ENCODE measurements at places on chromosomes 12 and 14. TPM values are rescaled to one million over a fixed set of nuclear protein-coding genes. Genes with fewer than 3 reads are reported as not detected.

GRCh38 chr12:88044035-88044434, 14.8 kb upstream of the C12orf50 start:
- H3K36me3 ChIP-seq, result peaks cover 2% of the 10 kb centered on the region
- H3K27me3 ChIP-seq, result no peaks in the 10 kb centered on the region
- no peak overlapping the region for H3K4me3 ChIP-seq

GRCh38 chr14:104690861-104691455, 1.5 kb downstream of the INF2 start:
- no peak for DNase-seq
- no peaks in the 10 kb centered on the region for H3K36me3 ChIP-seq
- peaks cover 43% of the 10 kb centered on the region for H3K4me1 ChIP-seq
- no peaks in the 10 kb centered on the region for H3K27me3 ChIP-seq
- H3K27ac ChIP-seq, result peak overlapping the region; percentile 86

- no peaks in the 10 kb centered on the region for H3K36me3 ChIP-seq
- no peak overlapping the region for H3K4me3 ChIP-seq
- no peak overlapping the region for H3K27ac ChIP-seq
- no peak for DNase-seq
- H3K27me3 ChIP-seq, result no peaks in the 10 kb centered on the region
These were observed 226.0 kb downstream of the DACT1 start for GRCh38 chr14:58863661-58864345.

DNA sequence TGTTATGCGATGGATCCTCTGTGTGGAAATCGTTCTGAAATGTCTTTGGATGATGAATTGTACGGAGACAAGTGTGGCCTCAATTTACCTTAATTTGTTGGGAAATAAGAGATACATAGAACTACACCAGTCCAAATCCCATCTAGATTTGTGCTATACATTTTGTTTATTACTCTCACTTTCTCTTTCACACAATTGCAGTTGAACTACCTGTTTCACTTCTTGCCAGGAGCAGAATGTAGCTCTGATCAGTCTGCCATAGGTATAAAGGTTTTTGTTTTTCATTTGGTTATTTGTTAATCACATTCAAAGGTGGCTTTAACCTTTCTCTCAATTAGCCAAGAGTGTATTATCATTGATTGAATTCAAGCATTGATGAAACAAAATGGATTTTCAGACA, 268.2 kb downstream of the SNAPC1 start:
- no peaks in the 10 kb centered on the region for H3K4me1 ChIP-seq
- DNase-seq, result no peak
- no peaks in the 10 kb centered on the region for H3K36me3 ChIP-seq
- H3K4me3 ChIP-seq, result no peak overlapping the region

DNA sequence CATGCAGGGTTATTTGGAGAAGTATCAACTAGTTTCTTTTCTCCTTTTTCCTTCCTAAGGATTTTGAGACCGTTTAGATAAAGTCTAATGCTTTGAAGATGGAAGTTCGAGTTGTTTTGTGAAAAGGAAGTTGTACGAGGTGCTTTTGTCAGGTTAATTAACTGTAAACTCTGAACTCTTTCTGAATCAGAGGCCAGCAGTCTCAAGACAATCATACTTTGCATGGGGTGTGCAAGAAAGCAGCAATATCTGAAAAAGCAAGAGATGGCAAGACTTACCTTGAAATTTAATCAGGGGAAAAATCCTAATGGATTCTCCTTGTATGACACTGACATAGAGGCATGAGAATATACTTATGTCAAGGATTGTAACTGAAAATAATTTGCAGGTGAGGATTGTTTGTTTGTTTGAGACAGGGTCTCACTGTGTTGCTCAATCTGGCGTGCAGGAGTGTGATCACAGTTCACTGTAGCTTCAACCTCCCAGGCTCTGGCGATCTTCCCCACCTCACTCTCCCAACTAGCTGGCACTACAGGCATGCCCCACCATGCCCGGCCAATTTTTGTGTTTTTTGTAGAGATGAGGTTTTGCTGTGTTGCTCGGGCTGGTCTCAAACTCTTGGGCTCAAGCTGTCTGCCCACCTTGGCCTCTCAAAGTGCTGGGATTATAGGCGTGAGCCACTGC, 170.2 kb upstream of the HMGA2 start:
- no peak overlapping the region for H3K4me3 ChIP-seq
- no peaks in the 10 kb centered on the region for H3K27me3 ChIP-seq
- no peaks in the 10 kb centered on the region for H3K36me3 ChIP-seq
- no peak for DNase-seq
- H3K4me1 ChIP-seq, result no peaks in the 10 kb centered on the region

DNA sequence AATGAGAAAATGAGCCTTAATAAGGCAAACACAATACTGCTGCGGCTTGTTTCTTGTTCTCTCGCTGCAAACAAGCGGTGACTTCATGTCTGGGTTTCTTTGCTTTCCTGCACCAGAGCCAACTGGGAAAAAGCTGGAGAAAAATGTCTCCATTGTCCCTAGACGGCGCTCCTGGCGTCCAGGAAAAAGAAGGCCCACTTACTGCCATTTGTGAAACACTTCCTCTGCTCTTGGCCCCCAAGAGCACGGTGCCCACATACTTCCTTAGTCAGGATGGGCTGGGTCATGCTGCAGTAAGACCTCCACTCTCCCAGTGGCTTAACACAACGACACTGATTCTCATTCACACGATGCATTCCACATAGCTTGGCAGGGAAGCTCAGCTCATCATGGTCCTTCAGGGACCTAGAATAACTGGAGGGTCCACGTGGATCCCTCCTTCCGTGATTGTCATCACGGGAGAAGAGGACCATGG, 86.0 kb upstream of the BCL11B start:
- DNase-seq, result no peak
- no peaks in the 10 kb centered on the region for H3K36me3 ChIP-seq
- H3K4me1 ChIP-seq, result no peaks in the 10 kb centered on the region
- no peak overlapping the region for H3K4me3 ChIP-seq
- H3K27me3 ChIP-seq, result no peaks in the 10 kb centered on the region
- no peak overlapping the region for H3K27ac ChIP-seq

- H3K36me3 ChIP-seq, result peaks cover 2% of the 10 kb centered on the region
- H3K4me3 ChIP-seq, result no peak overlapping the region
- H3K4me1 ChIP-seq, result peaks cover 16% of the 10 kb centered on the region
- no peak overlapping the region for H3K27ac ChIP-seq
- DNase-seq, result no peak
These were observed 10.1 kb upstream of the TC2N start for GRCh38 chr14:91877376-91877915.

- H3K27ac ChIP-seq, result peak overlapping the region; percentile 92
- H3K27me3 ChIP-seq, result no peaks in the 10 kb centered on the region
- H3K36me3 ChIP-seq, result peaks cover 2% of the 10 kb centered on the region
These were observed 661 bp upstream of the OGFOD2 start for GRCh38 chr12:122974274-122974891.

DNA sequence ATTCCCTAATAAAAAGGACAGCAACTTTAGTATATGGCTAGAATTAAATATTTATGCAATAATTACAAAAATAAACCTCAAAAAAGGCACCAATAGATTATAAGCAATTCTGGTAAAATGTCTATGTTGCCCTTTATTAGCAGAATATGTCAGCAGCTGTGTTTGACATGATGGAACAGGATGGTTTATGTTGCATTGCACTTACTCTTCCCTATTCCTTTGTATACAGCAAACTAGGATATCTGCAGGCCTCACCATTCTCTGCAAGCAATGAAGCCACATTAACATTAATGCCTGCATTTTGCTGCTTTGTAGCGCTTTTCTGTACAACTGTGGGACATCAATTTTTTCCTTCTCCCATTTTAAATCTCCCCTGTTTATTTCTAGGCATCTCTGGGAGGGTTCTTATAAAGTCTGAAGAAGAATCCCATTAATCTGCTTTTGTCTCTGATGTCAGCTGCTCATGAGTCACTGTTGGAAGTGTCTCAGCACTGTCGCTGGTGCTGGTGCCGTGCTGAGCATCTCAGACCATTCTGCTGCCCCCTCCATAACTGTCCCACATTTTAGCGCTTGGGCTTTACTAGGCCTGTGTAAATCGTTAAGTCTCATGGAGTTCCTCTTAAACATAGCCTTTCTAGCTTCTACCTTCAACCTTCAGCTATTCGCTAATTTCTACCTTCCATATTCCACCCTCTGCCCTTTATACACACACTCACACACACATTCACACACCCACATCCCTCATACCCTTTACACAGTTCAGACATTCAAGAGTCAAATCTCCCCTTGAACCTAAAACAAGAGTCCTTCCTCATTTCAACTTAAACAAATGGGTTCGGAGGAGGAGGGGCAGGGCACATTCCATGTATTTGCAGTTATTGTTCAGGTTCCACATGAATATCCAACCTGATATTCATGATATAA, 64.4 kb upstream of the TRHDE start:
- H3K27me3 ChIP-seq, result no peaks in the 10 kb centered on the region
- H3K36me3 ChIP-seq, result no peaks in the 10 kb centered on the region
- no peaks in the 10 kb centered on the region for H3K4me1 ChIP-seq

- DNase-seq, result no peak
- H3K27me3 ChIP-seq, result no peaks in the 10 kb centered on the region
- no peaks in the 10 kb centered on the region for H3K4me1 ChIP-seq
- H3K4me3 ChIP-seq, result no peak overlapping the region
These were observed 25.5 kb downstream of the EP400 start for GRCh38 chr12:131975228-131975627.

DNA sequence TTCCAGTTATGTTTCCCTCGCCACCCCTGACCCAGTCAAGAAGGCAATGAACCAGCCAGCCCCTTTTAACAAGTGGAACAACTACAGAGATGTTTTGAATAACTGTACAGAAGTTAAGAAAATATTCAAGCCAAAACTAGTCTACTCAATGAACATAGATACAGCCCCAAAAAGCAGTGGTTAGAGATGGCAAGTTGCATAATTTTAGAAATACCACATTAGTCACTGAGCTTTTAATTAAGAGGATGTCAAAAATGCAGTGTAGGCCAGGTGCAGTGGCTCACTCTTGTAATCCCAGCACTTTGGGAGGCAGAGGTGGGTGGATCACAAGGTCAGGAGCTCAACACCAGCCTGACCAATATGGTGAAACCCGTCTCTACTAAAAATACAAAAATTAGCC, 27.2 kb downstream of the PROX2 start:
- H3K27me3 ChIP-seq, result no peaks in the 10 kb centered on the region
- H3K36me3 ChIP-seq, result no peaks in the 10 kb centered on the region
- DNase-seq, result no peak
- no peaks in the 10 kb centered on the region for H3K4me1 ChIP-seq

DNA sequence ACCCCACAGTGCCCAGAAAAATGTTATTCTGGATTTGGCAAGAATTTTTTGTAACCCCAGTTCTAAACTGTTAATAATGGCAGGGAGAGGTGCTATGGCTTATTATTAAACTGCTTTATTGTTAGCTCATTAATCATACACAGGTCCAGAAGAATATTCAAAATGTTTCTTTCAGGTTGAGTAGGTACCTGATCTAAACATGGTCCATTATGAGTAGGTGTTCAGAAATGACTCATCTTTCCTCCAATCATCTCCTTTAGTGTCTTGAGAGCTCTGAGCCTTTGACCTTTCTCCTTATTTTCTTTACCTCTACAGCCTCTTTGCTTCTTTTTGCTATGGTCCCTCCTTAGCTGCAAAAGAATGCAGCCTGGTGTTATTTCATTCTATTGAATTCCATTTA, 211.0 kb upstream of the GARIN6 start:
- H3K27ac ChIP-seq, result no peak overlapping the region
- no peaks in the 10 kb centered on the region for H3K27me3 ChIP-seq
- no peaks in the 10 kb centered on the region for H3K36me3 ChIP-seq

- peaks cover 22% of the 10 kb centered on the region for H3K36me3 ChIP-seq
These were observed 56.5 kb upstream of the CDKL1 start for GRCh38 chr14:50452979-50453705.

GRCh38 chr14:76305268-76305826, 70.6 kb upstream of the ESRRB start:
- H3K4me3 ChIP-seq, result no peak overlapping the region
- H3K4me1 ChIP-seq, result no peaks in the 10 kb centered on the region
- no peaks in the 10 kb centered on the region for H3K27me3 ChIP-seq
- H3K27ac ChIP-seq, result no peak overlapping the region
- no peaks in the 10 kb centered on the region for H3K36me3 ChIP-seq
- peak; percentile 4 for DNase-seq

GRCh38 chr12:131108177-131108955, 154.7 kb downstream of the ADGRD1 start:
- H3K27ac ChIP-seq, result no peak overlapping the region
- DNase-seq, result no peak
- H3K27me3 ChIP-seq, result no peaks in the 10 kb centered on the region
- no peaks in the 10 kb centered on the region for H3K4me1 ChIP-seq

- H3K36me3 ChIP-seq, result no peaks in the 10 kb centered on the region
- H3K4me3 ChIP-seq, result no peak overlapping the region
- H3K27me3 ChIP-seq, result no peaks in the 10 kb centered on the region
- H3K27ac ChIP-seq, result no peak overlapping the region
- H3K4me1 ChIP-seq, result no peaks in the 10 kb centered on the region
These were observed 314.7 kb upstream of the ATP2B1 start for GRCh38 chr12:90023207-90023900.

GRCh38 chr12:102814691-102815367, 102.2 kb downstream of the PAH start:
- no peak overlapping the region for H3K4me3 ChIP-seq
- H3K36me3 ChIP-seq, result no peaks in the 10 kb centered on the region
- H3K27me3 ChIP-seq, result no peaks in the 10 kb centered on the region
- H3K4me1 ChIP-seq, result no peaks in the 10 kb centered on the region
- no peak overlapping the region for H3K27ac ChIP-seq
- no peak for DNase-seq

DNA sequence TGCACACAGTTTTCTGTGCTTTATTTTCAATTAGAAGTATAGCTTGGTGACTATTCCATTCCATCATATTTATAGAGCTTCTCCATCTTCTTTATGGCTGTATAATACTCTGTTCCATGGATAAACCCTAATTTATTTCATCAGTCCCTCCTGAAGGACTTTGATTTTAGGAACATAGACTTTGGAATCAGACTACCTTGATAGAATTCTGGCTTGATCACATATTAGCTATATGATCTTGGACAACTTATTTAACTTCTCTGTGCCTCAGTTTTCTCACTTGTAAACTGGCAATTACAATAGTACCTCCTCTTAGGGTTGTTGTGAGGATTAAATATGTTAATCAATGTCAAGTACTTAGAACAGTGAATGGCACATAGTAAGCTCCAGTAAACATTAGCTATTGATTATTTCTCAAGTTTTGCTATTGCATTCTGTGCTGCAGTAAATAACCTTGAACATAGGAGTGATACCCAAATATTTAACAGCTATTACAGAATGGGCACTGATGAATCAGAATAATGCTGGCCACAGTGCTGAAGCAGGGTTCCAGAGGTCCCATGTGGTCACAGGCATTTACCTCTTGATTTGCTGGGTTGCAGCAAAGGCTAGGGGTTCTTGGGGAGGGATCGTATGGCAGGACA, 12.2 kb upstream of the NR1H4 start:
- H3K4me1 ChIP-seq, result no peaks in the 10 kb centered on the region
- H3K4me3 ChIP-seq, result no peak overlapping the region
- no peak for DNase-seq
- H3K27ac ChIP-seq, result no peak overlapping the region

- H3K27ac ChIP-seq, result no peak overlapping the region
- DNase-seq, result no peak
- no peak overlapping the region for H3K4me3 ChIP-seq
- no peaks in the 10 kb centered on the region for H3K36me3 ChIP-seq
These were observed 124.4 kb downstream of the SLC38A1 start for GRCh38 chr12:46144433-46144832.

The OTUB2 gene
- 0.28 TPM for total RNA-seq

The TAS2R9 gene
- total RNA-seq, result not detected

The B4GALNT3 gene
- total RNA-seq, result 0.09 TPM

The OASL gene
- 2.5 TPM for total RNA-seq

The KRT1 gene
- 2.7 TPM for total RNA-seq

The PMCH gene
- total RNA-seq, result not detected

The ANAPC7 gene
- total RNA-seq, result 21.1 TPM

The GPR68 gene
- 0.37 TPM for total RNA-seq

The NKX2-1 gene
- total RNA-seq, result not detected

The SPIC gene
- 17.7 TPM for total RNA-seq

Data from liver (tissue), 10 donors.